ENCODE measurements at places on chromosomes 3 and 15. TPM values are rescaled to one million over a fixed set of nuclear protein-coding genes. Genes with fewer than 3 reads are reported as not detected.

The CAPN3 gene
- 12.9 TPM for total RNA-seq

The FRMD4B gene
- 50.5 TPM for total RNA-seq

The SIDT1 gene
- 4.9 TPM for total RNA-seq

The TMEM45A gene
- total RNA-seq = 3.4 TPM

The SERP1 gene
- total RNA-seq = 90.3 TPM

The SERINC4 gene
- total RNA-seq = 0.13 TPM

The ZIC1 gene
- not detected for total RNA-seq

The GOLGA8J gene
- not detected for total RNA-seq

The KLHL40 gene
- not detected for total RNA-seq

The TAGLN3 gene
- total RNA-seq = 0.79 TPM

DNA sequence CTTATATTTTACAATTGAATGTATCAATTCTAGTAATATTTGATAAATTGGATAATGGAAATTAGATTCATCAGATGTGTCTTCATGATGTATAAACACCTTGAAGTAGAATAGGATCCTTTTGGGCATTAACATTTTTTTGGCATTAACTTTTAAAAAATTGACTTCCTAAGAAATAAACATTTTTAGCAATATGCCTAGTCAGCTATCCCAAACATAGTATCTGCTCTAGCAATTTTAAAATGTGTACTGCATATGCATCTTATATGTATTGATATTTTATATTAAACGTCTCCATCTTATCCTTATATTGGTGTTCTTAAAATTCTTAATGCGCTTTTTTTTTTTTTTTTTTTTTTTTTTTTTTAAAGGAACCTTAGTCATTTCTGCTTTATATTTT, 8.5 kb downstream of the CCNDBP1 start:
- H3K4me3 ChIP-seq = no peak overlapping the region
- peaks cover 49% of the 10 kb centered on the region for H3K36me3 ChIP-seq
- no peak overlapping the region for H3K27ac ChIP-seq
- no peak for DNase-seq
- no peaks in the 10 kb centered on the region for H3K4me1 ChIP-seq

DNA sequence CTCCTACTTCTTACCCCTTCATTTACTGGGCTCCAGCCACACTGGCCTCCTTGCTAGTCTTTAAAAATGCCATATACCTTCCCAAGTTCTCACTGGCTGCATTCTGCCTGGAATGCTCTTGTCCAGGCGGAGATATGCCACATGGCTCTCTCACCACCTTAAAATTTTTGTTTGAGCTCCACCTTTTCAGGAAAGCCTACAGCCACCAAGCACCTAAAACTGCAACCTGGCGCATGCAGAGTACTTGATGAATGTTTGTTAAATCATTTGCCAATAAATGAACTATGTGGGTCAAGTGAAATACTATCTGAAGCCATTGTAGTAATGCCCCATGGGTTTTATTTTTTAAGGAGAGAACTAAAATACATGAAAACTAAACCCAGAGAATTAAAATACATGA, 54.3 kb downstream of the GLB1 start:
- H3K27me3 ChIP-seq = no peaks in the 10 kb centered on the region
- DNase-seq = no peak
- H3K4me3 ChIP-seq = no peak overlapping the region
- no peaks in the 10 kb centered on the region for H3K4me1 ChIP-seq
- H3K27ac ChIP-seq = no peak overlapping the region
- H3K36me3 ChIP-seq = peaks cover 8% of the 10 kb centered on the region

DNA sequence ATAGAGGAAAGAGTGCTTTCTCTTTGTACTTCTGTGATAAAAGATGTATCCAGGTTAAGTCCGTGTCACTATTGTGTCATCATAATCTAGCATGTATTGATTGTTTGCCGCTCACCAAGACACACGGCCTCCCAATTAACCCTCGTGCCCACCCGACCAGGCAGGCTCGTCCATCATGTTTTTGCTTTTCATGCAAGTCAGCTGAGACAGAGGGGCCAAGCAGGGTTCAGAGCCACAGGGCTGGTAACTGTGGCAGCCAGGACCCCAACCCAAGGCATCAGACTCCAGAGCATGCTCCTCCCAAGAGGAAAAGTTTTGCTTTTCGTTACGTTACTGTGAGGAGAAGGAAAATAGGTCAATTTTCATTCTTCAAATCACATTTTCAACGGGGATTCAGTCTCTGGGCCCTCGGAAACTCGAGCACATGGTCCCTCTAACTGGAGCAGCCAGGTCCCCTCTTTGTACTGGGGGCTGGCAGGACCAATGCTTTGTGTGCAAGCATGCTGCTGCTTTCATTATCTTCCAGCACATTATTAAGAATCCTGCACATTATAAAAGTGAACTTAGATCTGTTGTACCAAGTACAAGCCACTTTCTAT, 161.1 kb upstream of the TOPAZ1 start:
- no peak for DNase-seq
- H3K4me1 ChIP-seq = no peaks in the 10 kb centered on the region
- no peaks in the 10 kb centered on the region for H3K27me3 ChIP-seq
- H3K4me3 ChIP-seq = no peak overlapping the region

DNA sequence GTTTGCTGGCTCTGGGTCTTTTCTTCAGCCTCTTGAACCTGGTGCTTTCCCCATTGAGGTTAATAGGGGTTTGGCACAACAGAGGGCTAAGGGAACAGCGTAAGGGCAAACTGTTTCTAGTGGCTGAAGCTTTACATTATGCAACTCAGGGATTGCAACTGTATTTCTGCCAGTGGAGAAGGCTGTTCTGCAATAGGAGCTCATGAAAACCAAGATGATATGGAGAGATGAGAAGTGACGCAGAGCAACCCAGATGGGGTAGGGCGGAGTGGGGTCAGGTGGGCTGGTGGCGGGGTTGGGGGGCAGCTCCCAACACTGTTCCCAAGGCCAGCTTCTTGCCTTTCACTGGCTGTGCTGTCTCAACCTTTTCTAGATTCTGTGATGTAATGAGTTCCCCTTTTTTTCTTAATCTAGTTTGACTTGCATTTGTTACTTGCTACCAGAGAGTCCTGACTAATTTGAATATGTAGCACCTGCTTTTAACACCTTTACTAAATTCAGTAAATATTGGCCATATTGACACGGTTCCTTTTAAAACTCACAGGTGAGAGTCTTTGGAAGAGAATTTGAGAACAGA, 7.2 kb downstream of the GXYLT2 start:
- H3K4me1 ChIP-seq = peaks cover 4% of the 10 kb centered on the region
- no peaks in the 10 kb centered on the region for H3K27me3 ChIP-seq
- no peak overlapping the region for H3K27ac ChIP-seq
- H3K36me3 ChIP-seq = no peaks in the 10 kb centered on the region

DNA sequence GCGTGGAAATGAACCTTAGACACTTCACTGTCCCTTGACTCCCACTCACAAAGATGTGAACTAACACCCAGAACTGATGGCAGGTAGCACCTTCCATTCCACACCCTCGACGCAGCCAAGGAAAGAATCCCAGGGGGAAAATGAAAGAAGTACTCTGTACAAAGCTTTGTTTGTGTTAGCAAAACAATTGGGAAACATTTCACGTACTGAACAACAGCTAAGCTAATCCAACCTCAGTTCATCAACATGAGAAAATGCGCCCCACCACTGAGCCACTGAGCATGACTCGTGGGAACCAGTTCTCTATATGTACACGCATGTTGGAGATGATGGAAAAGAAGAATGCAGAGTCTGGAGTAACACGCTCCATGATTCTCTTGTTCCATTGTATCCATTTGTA, 32.0 kb downstream of the CORO2B start:
- H3K27ac ChIP-seq = no peak overlapping the region
- H3K4me3 ChIP-seq = no peak overlapping the region
- DNase-seq = no peak

GRCh38 chr15:40990789-40991188, 37.5 kb downstream of the CHAC1 start:
- no peaks in the 10 kb centered on the region for H3K27me3 ChIP-seq
- H3K4me3 ChIP-seq = no peak overlapping the region
- H3K36me3 ChIP-seq = peaks cover 13% of the 10 kb centered on the region
- no peak for DNase-seq

DNA sequence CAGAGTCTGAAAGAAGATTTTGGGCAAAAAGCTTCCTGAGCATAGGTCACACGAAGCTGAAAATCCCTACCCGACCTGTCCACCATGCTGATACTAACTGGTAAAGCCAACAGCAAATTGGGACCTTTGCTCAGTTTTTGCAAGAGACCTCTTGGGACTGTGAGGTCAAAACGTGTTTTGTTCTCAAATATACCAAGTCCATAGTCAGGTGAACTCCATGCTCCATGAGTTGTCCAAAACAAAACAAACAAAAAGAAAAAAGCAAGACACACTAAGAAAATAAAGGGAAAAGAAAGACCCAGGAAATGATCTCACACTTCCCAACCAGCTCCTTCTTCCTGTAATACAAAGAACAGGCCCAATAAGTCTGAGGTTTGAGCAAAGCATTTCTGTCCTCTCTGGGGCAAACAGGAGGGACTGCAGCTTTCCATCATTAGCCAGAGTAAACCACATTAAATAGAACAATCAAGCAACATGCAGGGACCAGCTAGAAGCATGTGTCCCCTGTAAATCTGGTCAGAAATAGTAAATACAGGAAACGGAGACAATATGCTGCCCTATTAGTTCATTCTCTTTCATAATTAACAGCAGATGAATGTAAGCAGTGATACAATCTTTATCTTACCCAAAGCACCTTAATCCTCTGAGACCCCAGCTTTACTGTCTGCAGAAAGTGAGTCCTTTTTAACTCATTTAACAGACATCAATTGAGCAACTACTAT, 125.0 kb upstream of the LIPC start:
- H3K4me1 ChIP-seq = no peaks in the 10 kb centered on the region
- no peak for DNase-seq
- H3K27ac ChIP-seq = no peak overlapping the region
- no peaks in the 10 kb centered on the region for H3K36me3 ChIP-seq

- no peak overlapping the region for H3K4me3 ChIP-seq
- H3K36me3 ChIP-seq = no peaks in the 10 kb centered on the region
- peaks cover 2% of the 10 kb centered on the region for H3K27me3 ChIP-seq
- H3K4me1 ChIP-seq = peaks cover 9% of the 10 kb centered on the region
Observed at GRCh38 chr15:40958146-40958545, 4.9 kb downstream of the CHAC1 start.

DNA sequence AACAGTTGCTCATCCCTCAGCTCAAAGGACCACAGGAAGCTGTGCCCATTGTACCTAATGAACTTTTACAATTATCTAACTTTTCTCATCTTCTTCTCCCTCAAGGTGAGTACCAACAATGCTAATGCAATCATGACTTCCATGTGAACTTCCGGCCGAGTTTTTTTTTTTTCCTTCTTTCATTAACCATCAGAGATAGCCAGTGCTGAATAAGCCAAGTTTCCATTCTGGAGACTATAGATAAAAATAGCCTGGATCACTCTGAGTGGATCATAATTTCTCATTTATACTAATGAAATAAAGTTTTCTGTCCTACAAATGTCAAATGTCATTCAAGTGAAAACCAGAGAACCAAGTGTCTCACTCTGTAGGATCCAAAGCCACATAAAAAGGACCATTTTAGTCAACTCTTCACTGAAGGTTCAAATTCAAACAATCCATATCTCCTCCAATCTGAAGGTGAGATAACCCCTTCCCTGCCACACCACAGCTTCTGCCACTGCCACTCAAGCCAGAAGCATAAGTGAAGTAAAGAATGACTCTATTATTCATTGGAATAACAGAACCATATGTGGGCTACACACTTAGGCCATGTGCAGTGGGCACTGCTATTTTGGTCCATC, 5.5 kb downstream of the SUMF1 start:
- H3K4me1 ChIP-seq = no peaks in the 10 kb centered on the region
- no peak overlapping the region for H3K4me3 ChIP-seq
- H3K27me3 ChIP-seq = no peaks in the 10 kb centered on the region
- no peak for DNase-seq
- H3K27ac ChIP-seq = no peak overlapping the region

DNA sequence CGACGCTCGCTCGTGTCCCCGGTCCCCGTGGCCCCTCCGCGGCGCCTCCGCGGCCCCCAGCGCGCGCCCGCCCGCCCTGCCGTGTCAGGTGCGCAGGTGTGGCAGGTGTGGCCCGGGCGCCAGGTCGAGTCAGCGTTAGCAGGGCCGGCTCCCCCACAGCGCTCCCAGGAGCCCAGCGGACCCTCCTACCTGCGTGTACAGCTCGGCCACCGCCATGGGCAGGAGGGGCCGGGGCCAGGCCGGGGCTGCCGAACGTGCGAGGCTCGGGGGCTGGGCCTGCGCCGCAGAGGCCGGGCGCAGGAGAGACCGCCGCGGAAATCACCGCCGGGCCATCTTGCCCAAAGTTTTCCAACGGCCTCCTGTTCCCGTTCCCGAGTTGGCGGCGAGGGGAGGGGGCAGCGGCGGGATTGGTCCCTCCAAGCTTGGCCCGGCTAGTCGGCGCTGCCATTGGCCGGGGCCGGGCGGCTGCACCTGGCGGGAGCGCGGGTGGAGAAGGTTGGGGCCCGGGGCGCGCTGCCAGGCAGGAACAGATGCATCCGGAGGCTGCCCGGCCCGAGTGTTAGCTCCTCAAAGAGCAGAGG, at the start of gene MYO5C:
TSS of gene MYO5C (minus strand) at position 384 of the 581 bp plus-strand sequence. CDS start at position 216, 168 bp downstream.
- H3K4me3 ChIP-seq = peak within 1 kb of the TSS; percentile 44
- H3K27ac ChIP-seq = peak within 1 kb of the TSS; percentile 41
- H3K36me3 ChIP-seq = no peaks in the 10 kb centered on the region
- no peaks in the 10 kb centered on the region for H3K27me3 ChIP-seq

DNA sequence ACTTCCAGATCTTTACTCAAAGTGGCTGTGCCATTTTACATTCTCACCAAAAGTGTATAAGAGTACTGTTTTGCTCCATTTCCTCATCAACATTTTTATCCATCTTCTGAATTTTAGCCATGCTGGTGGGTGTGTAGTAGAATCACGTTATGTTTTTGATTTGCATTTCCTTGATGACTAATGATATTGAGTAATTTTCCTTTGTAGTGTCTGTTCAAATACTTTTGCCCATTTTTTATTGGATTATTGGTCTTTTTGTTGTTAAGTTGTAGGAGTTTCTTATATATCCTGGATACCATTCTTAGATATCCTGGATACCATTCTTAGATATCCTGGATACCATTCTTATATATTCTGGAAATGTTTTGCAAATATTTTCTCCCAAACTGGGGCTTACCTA, 344.9 kb downstream of the LRRC3B start:
- DNase-seq = no peak
- no peak overlapping the region for H3K27ac ChIP-seq
- H3K4me1 ChIP-seq = no peaks in the 10 kb centered on the region
